ENCODE measurements at places on chromosomes 3 and 15.
A peak's percentile ranks its signal among the peaks of the same experiment; 100 is the strongest.

DNA sequence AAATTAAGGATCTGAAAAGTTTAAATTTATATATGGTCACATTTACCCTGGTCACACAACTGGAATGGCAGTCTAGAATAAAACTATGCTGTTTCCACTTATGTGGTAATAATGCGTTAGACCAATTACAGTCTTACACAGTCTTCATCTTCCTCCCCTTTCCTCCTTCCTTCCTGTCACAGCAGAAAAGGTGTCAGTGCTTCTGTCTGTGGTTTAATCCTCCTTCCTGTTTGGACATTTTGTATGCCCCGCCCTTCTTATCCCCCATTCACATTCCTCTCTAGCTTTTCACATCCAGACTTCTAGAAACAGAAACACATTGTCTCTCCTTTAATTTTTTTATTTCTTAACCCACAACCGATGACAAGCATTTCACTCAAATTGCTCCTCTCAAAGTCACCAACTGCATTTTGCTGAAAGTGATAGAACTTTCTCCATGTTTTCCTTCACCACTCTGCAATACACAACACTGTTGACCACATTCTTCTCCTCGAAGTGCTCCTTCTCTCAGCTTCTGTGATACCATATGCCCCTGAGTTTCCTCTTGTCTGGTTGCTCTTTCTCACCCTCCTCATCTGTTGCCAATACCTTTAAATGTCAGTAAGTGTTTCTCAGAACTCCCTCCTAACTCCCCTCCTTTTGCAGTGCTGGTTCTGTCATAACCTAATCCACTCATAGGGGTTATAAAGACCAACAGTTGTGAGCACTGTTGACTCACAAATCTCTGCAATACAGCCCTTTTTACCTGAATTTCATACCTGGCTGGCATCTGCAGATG, 271.6 kb downstream of the UBE2E2 start:
- no peaks in the 10 kb centered on the region for H3K36me3 ChIP-seq
- H3K27me3 ChIP-seq, result no peaks in the 10 kb centered on the region
- peak overlapping the region; percentile 8 for H3K27ac ChIP-seq
- H3K4me3 ChIP-seq, result peak overlapping the region; percentile 66

DNA sequence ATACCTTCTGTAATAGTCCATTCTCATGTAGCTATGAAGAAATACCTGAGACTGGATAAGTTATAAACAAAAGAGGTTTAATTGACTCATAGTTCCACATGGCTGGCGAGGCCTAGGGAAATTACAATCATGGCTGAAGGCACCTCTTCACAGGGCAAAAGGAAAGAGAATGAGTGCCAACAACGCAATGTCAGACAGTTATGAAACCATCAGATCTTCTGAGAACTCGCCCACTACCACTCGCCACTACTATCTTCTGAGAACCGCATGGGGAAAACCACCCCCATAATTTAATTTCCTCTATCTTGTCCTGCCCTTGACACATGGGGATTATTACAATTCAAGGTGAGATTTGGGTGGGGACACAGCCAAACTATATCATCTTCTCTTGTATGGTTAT, 406.8 kb upstream of the CBLB start:
- peaks cover 6% of the 10 kb centered on the region for H3K4me1 ChIP-seq
- H3K27ac ChIP-seq, result no peak overlapping the region
- DNase-seq, result no peak
- H3K36me3 ChIP-seq, result no peaks in the 10 kb centered on the region
- no peak overlapping the region for H3K4me3 ChIP-seq
- no peaks in the 10 kb centered on the region for H3K27me3 ChIP-seq

DNA sequence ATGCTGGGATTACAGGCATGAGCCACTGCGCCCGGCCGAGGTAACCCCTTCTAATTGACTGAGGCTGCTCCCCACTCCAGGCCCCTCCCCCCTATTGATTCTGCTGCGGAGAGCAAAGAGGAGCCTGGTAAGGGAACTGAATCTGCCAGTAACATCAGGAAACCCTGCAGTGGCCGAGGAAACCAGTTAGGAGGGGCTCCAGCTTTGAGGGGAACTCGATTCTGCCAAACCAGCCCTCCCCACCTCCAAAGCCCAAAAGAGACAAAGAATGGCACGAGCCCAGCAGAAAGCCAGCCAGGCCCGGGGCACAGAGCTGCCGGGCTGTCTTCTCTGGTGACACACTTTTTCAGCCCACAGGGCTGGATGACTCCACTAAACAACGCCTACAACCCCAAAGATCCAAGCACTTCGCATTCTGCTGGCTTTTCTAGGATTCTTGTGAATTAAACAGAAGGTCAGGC, 15.0 kb upstream of the ACAD9 start:
- no peak overlapping the region for H3K27ac ChIP-seq
- no peaks in the 10 kb centered on the region for H3K27me3 ChIP-seq
- peaks cover 8% of the 10 kb centered on the region for H3K36me3 ChIP-seq

GRCh38 chr3:105866656-105867653, 1.9 kb downstream of the CBLB start:
- peak; percentile 55 for DNase-seq
- H3K27me3 ChIP-seq, result peaks cover 4% of the 10 kb centered on the region
- H3K27ac ChIP-seq, result peak overlapping the region; percentile 98
- peak overlapping the region; percentile 97 for H3K4me3 ChIP-seq
- peaks cover 19% of the 10 kb centered on the region for H3K4me1 ChIP-seq
- H3K36me3 ChIP-seq, result peaks cover 13% of the 10 kb centered on the region

DNA sequence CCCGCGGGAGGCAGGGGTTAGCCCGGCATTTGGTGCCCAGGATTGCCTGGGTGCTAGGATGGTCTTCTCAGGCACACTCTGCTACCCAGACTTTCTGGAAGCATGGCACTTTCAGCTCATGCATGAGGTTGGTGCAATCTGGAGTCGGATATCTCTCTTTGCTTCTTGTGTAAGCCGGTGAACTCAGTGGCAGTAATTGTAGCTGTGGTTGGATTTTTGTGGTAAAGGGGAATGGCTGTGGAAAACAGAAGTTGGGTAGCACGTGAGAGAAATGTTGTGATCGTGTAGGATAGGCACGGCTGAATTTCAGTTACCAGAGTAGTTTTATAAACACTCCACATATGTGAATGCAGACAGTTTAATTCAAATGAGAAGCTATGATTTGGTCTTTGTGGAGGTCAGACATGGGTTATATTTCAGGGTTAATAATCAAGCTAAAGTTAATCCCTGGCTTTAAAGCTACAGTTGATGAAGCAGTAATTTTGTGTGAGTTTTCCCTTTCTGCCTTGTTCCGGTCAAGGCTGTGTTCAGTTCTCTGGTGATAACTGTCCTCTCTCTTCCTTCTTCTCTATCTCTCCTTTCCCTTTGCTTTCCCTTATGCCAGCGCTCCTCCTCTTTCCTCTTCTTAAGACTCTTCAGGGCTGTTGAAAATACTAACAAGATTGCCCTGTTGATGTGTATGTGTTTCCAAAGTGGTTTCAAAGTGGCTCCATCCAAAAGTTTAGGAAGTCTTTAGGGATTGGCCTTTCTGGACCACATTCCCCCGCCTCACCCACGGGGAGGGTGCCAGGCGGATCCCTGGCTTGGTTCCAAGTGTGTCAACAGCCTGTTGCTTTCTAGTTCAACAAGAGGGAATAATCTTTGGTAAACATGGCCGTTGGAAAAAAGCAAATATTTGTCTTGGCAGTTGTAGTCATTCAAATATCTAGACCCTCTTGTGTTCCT, 404.6 kb upstream of the C2CD4B start:
- no peaks in the 10 kb centered on the region for H3K27me3 ChIP-seq
- H3K36me3 ChIP-seq, result no peaks in the 10 kb centered on the region
- H3K4me3 ChIP-seq, result no peak overlapping the region
- no peak for DNase-seq
- no peaks in the 10 kb centered on the region for H3K4me1 ChIP-seq
- no peak overlapping the region for H3K27ac ChIP-seq

- DNase-seq, result no peak
- H3K27me3 ChIP-seq, result peaks cover 3% of the 10 kb centered on the region
- H3K27ac ChIP-seq, result no peak overlapping the region
- no peaks in the 10 kb centered on the region for H3K36me3 ChIP-seq
These were observed 175.0 kb downstream of the KLF13 start for GRCh38 chr15:31501536-31502157.

DNA sequence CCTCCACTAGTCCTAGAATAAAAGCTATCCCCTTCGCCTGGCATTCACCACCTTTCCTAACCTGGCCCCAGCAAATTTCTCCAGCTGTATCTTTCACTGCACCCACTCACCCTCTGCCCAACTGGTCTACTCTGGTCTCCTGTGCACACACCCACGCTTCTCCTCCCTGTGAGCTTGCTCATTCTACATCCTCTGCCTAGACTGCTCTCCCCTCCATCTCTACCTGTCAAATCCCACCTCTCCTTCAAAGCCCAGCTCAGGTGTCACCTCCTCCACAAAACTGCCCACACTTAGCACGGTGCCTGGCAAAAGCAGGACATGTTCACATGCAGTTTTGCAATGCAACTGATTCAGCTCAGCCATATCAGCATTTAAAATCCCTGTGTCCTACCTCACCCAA, 45.8 kb upstream of the NTRK3 start:
- H3K27ac ChIP-seq, result no peak overlapping the region
- no peak for DNase-seq
- no peaks in the 10 kb centered on the region for H3K36me3 ChIP-seq
- H3K4me1 ChIP-seq, result no peaks in the 10 kb centered on the region
- no peaks in the 10 kb centered on the region for H3K27me3 ChIP-seq

DNA sequence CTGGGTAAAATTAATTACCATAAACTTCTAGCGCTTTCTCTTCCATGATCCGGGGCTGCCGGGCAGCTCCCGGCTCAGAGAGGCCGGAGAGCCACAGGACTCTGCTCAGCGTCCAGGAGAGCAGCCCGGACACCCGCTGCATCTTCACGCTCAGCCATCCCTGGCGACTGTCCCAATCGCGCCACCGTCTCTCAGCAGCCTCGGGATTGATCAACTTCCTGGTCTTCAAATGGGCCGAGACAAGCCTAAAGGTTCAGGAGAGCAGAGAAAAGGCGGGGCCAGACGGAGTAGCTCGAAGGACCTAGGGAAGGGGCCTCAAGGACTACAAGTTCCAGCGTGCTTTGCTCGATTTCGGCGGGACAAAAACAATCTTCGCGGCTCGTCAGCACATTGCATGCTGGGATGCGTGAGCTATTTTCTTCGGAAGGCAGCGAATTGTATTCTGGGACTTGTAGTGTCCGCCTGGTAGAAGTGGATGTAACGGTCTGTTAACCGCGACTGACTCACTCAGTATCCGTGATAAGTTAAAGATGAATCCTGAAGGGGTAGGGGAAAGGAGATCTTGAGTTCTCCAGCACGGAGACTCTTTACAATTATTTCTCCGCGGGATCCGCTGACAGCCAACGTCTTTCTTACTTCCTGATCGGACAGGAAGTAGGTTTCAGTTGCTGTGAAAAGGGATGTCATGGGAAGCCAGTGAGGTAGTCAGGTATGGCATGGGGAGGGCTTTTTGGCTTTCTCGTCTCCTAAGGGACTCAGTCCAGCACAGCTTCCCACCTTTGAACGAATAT, at the start of gene CIAO2A:
Gene CIAO2A, minus strand, starts transcription at position 212 of the 791 bp plus-strand sequence. Its CDS starts 70 bp downstream, at position 142.
- H3K27ac ChIP-seq, result peak within 1 kb of the TSS; percentile 96
- peaks cover 68% of the 10 kb centered on the region for H3K4me1 ChIP-seq
- peaks cover 11% of the 10 kb centered on the region for H3K27me3 ChIP-seq

- no peak overlapping the region for H3K4me3 ChIP-seq
- no peaks in the 10 kb centered on the region for H3K36me3 ChIP-seq
- no peak overlapping the region for H3K27ac ChIP-seq
These were observed 8.4 kb downstream of the MYO1E start for GRCh38 chr15:59364248-59364647.

GRCh38 chr15:25989327-25989726, 126.2 kb upstream of the ATP10A start:
- H3K4me1 ChIP-seq, result no peaks in the 10 kb centered on the region
- no peak for DNase-seq
- peaks cover 3% of the 10 kb centered on the region for H3K36me3 ChIP-seq
- peaks cover 9% of the 10 kb centered on the region for H3K27me3 ChIP-seq
- H3K4me3 ChIP-seq, result no peak overlapping the region

- H3K27ac ChIP-seq, result no peak overlapping the region
- DNase-seq, result no peak
- no peaks in the 10 kb centered on the region for H3K27me3 ChIP-seq
- H3K36me3 ChIP-seq, result peaks cover 3% of the 10 kb centered on the region
These were observed 35.1 kb upstream of the PPARG start for GRCh38 chr3:12253516-12254343.

GRCh38 chr15:33915571-33916407, 52.5 kb upstream of the CHRM5 start:
- H3K4me1 ChIP-seq, result peaks cover 3% of the 10 kb centered on the region
- no peaks in the 10 kb centered on the region for H3K36me3 ChIP-seq
- DNase-seq, result no peak
- no peaks in the 10 kb centered on the region for H3K27me3 ChIP-seq

DNA sequence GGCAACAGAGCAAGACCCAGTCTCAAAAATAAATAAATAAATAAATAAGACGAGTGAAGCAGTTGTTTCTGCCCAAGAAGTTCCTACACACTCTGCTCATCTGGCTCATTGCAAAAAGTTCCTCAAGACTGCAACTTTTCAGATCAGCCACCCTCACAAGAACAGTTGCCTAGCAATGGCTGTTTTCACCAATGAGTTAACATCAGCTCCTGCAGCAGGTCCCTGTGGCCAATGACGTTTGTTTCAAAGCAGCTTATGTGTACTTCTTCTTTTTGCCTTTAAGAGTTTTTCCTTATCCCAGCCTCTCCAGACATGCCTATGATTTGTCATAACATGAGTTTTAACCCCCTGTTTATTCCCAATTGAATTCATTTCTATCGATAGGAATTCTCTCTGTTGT, 118.4 kb upstream of the SPRED1 start:
- no peaks in the 10 kb centered on the region for H3K36me3 ChIP-seq
- no peak overlapping the region for H3K27ac ChIP-seq
- peaks cover 3% of the 10 kb centered on the region for H3K4me1 ChIP-seq

DNA sequence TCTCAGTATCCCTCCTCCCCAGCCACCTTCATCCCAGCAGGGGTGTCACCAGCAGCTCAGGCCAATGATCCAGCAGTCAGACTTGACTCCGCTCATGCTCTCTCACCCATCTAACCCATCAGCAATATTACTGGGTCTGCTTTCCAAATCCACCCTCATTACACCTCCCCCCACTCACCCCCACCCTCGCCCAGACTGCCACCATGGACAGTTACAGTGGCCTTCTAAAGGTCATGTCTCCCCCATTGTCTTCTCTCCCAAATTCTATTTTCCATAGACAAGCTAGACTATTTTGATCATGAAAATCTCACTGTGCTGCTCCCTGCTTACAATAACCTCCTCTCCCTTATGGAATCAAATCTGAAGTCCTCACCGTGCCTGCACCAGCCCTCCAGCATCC, 156.0 kb downstream of the TJP1 start:
- H3K27ac ChIP-seq, result no peak overlapping the region
- no peak for DNase-seq
- H3K4me1 ChIP-seq, result no peaks in the 10 kb centered on the region
- H3K27me3 ChIP-seq, result peaks cover 3% of the 10 kb centered on the region

- H3K4me1 ChIP-seq, result no peaks in the 10 kb centered on the region
- H3K27ac ChIP-seq, result no peak overlapping the region
- H3K27me3 ChIP-seq, result peaks cover 2% of the 10 kb centered on the region
- peaks cover 4% of the 10 kb centered on the region for H3K36me3 ChIP-seq
- no peak for DNase-seq
- no peak overlapping the region for H3K4me3 ChIP-seq
These were observed 10.3 kb downstream of the CHP1 start for GRCh38 chr15:41241221-41241964.

GRCh38 chr3:159732172-159733111, 256.2 kb upstream of the IL12A start:
- no peaks in the 10 kb centered on the region for H3K36me3 ChIP-seq
- DNase-seq, result no peak
- H3K4me1 ChIP-seq, result no peaks in the 10 kb centered on the region
- H3K4me3 ChIP-seq, result no peak overlapping the region
- no peaks in the 10 kb centered on the region for H3K27me3 ChIP-seq

- H3K27me3 ChIP-seq, result no peaks in the 10 kb centered on the region
- no peak overlapping the region for H3K27ac ChIP-seq
- H3K4me3 ChIP-seq, result no peak overlapping the region
- DNase-seq, result no peak
- H3K36me3 ChIP-seq, result no peaks in the 10 kb centered on the region
These were observed 217.6 kb downstream of the KBTBD8 start for GRCh38 chr3:67215690-67216089.

All from immature natural killer cell (primary cell).